ENCODE measurements at places on chromosomes 5 and 9. TPM values are rescaled to one million over a fixed set of nuclear protein-coding genes. Genes with fewer than 3 reads are reported as not detected.
A peak's percentile ranks its signal among the peaks of the same experiment; 100 is the strongest.

DNA sequence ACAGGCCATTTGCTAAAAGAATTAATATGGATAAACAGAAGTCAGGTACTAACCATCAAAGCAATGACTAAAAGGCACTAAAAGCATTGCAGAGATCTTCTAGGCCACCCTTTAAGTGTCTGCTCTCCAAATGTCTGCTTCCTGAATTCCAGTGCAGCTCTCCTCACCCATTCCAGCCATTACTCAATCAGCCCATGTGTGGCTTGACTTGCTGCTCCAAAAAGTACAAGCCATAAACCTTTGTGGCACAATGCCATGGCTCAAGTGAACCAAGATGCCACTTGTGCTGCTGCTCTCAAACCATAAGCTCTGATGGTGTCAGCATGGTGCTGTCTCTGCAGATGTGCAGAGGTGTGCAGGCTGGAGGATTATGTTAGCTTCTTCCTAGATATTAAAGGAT, 290.2 kb upstream of the POU5F2 start:
- H3K4me1 ChIP-seq = no peaks in the 10 kb centered on the region
- no peak for DNase-seq
- H3K27ac ChIP-seq = no peak overlapping the region
- H3K27me3 ChIP-seq = no peaks in the 10 kb centered on the region
- no peak overlapping the region for H3K4me3 ChIP-seq

DNA sequence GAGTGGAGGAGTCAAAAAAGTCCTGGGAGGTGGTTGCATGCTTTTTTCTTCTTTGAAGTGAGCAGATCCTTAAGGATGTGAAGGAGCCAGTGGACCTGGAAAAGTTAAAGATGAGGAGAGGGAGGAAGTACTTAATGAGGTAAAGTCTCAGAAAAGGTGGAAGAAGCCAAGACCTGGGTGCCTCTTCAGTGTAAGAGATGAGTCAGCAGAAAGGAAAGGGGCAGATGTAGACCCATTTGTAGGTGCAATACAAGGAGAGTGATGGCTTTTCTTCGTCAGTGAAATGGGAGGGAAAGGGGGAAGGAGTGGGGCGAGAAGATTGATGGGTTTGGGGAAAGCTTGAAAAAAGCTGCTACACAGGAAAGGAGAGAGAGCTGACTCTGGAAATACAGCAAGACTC, 82.9 kb downstream of the ANGPTL2 start:
- H3K4me1 ChIP-seq = no peaks in the 10 kb centered on the region
- H3K4me3 ChIP-seq = no peak overlapping the region
- H3K27me3 ChIP-seq = peaks cover 17% of the 10 kb centered on the region
- DNase-seq = no peak
- H3K27ac ChIP-seq = no peak overlapping the region

GRCh38 chr9:115207003-115207836, 89.3 kb upstream of the TNC start:
- peak overlapping the region; percentile 85 for H3K27ac ChIP-seq
- DNase-seq = peak; percentile 63
- peak overlapping the region; percentile 55 for H3K4me3 ChIP-seq

DNA sequence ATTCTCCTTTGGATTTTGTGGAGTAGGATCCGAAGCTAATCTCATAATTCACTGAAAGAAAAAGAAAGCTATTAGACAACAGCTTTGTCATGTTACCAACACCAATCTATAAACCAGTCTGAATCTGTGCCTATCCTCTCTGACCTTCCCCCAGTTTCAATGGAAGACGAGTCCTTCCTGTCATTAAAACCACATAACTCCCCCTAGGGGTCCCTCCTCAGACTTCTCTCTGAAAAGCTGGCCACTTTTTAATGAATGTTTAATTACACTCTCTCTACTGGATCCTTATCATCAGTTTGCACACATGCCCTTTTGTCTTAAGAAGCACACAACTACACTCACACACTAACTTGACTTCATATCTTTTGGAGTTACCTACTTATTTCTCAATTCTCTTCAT, 98.0 kb upstream of the TSLP start:
- H3K4me1 ChIP-seq = no peaks in the 10 kb centered on the region
- DNase-seq = no peak
- no peaks in the 10 kb centered on the region for H3K27me3 ChIP-seq
- no peak overlapping the region for H3K27ac ChIP-seq
- no peaks in the 10 kb centered on the region for H3K36me3 ChIP-seq

GRCh38 chr5:21689587-21689986, 1163.6 kb downstream of the CDH12 start:
- no peak overlapping the region for H3K27ac ChIP-seq
- H3K27me3 ChIP-seq = no peaks in the 10 kb centered on the region

GRCh38 chr5:146751054-146751453, 127.5 kb downstream of the PPP2R2B start:
- H3K27me3 ChIP-seq = no peaks in the 10 kb centered on the region
- no peak overlapping the region for H3K27ac ChIP-seq
- H3K36me3 ChIP-seq = no peaks in the 10 kb centered on the region
- H3K4me3 ChIP-seq = no peak overlapping the region
- DNase-seq = no peak
- peaks cover 23% of the 10 kb centered on the region for H3K4me1 ChIP-seq

DNA sequence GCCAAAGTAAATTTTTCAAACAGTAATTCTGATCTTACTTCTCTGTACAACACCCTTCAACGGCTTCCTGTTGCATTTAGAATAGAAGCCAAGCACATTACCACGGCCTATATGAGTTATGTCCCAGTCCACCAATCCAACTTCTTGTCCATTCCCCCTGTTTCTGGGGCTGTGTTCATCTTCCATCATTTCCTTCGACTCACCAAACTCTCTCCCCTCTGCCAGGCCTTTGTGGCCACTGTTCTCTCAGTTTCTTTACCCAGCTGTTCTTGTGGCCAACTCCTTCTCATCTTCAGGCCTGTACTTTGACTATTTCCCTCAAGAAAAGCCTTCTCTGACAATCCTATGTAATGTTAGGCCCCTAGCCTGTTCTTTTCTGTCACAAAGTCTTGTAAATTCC, 259.4 kb upstream of the EFNA5 start:
- H3K27ac ChIP-seq = no peak overlapping the region
- H3K4me3 ChIP-seq = no peak overlapping the region
- DNase-seq = no peak
- H3K27me3 ChIP-seq = no peaks in the 10 kb centered on the region

- no peaks in the 10 kb centered on the region for H3K36me3 ChIP-seq
- H3K4me1 ChIP-seq = peaks cover 24% of the 10 kb centered on the region
- DNase-seq = peak; percentile 34
- no peaks in the 10 kb centered on the region for H3K27me3 ChIP-seq
- no peak overlapping the region for H3K4me3 ChIP-seq
Observed at GRCh38 chr9:79880626-79881025, 308.9 kb downstream of the TLE4 start.

GRCh38 chr9:93569621-93570174, 6.7 kb upstream of the PHF2 start:
- peaks cover 22% of the 10 kb centered on the region for H3K4me1 ChIP-seq
- no peaks in the 10 kb centered on the region for H3K27me3 ChIP-seq
- no peak overlapping the region for H3K4me3 ChIP-seq
- no peak overlapping the region for H3K27ac ChIP-seq
- H3K36me3 ChIP-seq = peaks cover 23% of the 10 kb centered on the region
- DNase-seq = no peak

DNA sequence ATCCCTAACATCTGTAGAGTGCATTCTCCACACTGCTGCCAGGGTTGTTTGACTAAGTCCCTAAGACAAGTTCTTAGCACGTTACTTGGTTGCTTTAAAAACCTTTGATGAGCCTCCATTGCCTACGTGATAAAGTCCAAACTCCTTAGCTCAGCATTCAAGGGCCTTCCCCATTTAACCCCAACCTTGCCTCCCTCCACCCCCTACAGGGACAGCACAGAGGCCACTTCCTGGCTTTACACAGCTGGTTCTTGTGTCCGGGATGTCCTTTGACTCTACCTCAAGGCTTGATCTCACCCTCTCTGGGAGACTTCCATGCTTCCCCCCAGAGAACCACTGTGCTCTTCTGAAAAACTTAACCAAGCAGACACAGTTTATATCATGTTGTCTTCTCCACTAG, 29.4 kb downstream of the FAM240B start:
- H3K27me3 ChIP-seq = peaks cover 2% of the 10 kb centered on the region
- DNase-seq = no peak
- no peak overlapping the region for H3K27ac ChIP-seq
- H3K4me3 ChIP-seq = no peak overlapping the region
- H3K4me1 ChIP-seq = peaks cover 6% of the 10 kb centered on the region

DNA sequence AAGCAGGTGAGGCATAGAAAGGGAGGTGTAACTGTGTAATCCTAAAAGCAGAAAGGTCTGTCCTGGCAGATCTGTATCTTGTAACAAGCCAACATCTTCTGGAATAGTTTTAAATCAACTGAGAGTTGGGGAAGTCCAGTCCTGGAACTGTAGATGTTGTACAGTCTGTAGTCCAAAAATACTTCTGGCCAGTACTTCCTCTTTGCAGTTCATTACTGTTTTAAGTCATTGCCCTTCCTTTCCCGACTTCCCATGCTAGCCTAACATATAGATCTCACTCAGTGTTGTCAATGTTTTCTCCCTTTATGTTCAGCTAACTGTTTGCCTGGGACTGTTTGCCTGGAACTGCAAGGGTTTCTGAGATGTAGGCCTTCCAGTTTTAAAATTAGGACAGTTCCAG, 168.5 kb upstream of the ISL1 start:
- no peak overlapping the region for H3K4me3 ChIP-seq
- no peaks in the 10 kb centered on the region for H3K27me3 ChIP-seq
- DNase-seq = no peak
- H3K36me3 ChIP-seq = no peaks in the 10 kb centered on the region

GRCh38 chr5:82225525-82226172, 52.5 kb downstream of the RPS23 start:
- DNase-seq = peak; percentile 90
- H3K27me3 ChIP-seq = peaks cover 5% of the 10 kb centered on the region
- H3K27ac ChIP-seq = no peak overlapping the region
- no peaks in the 10 kb centered on the region for H3K36me3 ChIP-seq
- H3K4me1 ChIP-seq = peaks cover 3% of the 10 kb centered on the region

GRCh38 chr5:67043796-67044511, 152.6 kb downstream of the CD180 start:
- H3K4me1 ChIP-seq = peaks cover 11% of the 10 kb centered on the region
- DNase-seq = no peak
- no peaks in the 10 kb centered on the region for H3K27me3 ChIP-seq
- H3K4me3 ChIP-seq = no peak overlapping the region

- H3K27ac ChIP-seq = no peak overlapping the region
- H3K4me3 ChIP-seq = no peak overlapping the region
- no peaks in the 10 kb centered on the region for H3K36me3 ChIP-seq
- no peak for DNase-seq
Observed at GRCh38 chr9:86966852-86967511, 19.7 kb upstream of the GAS1 start.

DIPK1B gene
- 1.5 TPM for total RNA-seq

ZDHHC11 gene
- total RNA-seq = 13.6 TPM

TRIP13 gene
- total RNA-seq = 47.5 TPM

SHOC1 gene
- not detected for total RNA-seq

OBP2B gene
- not detected for total RNA-seq

DIRAS2 gene
- not detected for total RNA-seq

HMCN2 gene
- total RNA-seq = not detected

FOXD4L5 gene
- total RNA-seq = not detected

IFNK gene
- total RNA-seq = not detected
